Left renal cortex interstitium (tissue), 4 donors: ENCODE measurements at places on chromosomes 2 and 18. TPM values are rescaled to one million over a fixed set of nuclear protein-coding genes. Genes with fewer than 3 reads are reported as not detected.

The MAB21L4 gene
- polyA plus RNA-seq, result 1.8 TPM

The ABCG8 gene
- 1.1 TPM for polyA plus RNA-seq

The TXNL1 gene
- polyA plus RNA-seq, result 108 TPM

The ALK gene
- 0.24 TPM for polyA plus RNA-seq

The ROCK2 gene
- polyA plus RNA-seq, result 40.2 TPM

DNA sequence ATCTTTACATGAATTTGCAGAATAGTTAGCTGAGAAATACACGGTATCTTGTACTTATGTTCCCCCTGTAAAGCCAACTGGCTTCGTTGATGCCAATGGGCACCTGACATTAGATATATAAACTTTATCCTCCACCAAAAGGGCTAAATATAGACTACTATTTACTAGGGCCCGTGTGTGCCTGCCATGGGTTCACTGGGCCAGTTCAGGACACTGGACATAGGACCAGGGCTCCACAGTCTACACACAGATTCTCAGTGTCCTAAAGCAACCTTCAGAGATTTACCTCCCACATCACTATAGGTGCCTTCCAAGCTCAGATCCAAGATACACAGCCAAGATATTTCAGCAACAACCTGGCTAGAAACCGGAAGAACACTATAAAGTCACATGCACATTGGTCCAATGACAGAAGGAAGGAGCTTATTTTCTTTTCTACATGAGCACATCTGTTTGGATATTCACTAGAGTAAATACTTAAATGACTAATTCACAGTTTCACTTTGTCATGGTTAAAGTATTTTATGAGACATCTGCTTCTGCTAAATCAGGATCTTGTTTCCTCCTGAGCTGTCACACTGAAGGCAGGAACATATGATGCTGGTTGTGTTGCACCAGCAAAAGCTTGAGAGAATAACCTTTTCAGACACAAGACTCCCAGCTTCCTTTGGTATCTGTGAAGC, 95.1 kb downstream of the MYO5B start:
- DNase-seq, result no peak

- DNase-seq, result no peak
These were observed at the start of gene ARL4C for GRCh38 chr2:234496835-234497593. Gene ARL4C (minus strand): TSS chr2:234497081. CDS start chr2:234496586, 495 bp downstream.

GRCh38 chr18:10353791-10354190, 100.6 kb upstream of the APCDD1 start:
- no peak for DNase-seq

GRCh38 chr2:207477896-207478295, 51.9 kb upstream of the CREB1 start:
- no peak for DNase-seq

DNA sequence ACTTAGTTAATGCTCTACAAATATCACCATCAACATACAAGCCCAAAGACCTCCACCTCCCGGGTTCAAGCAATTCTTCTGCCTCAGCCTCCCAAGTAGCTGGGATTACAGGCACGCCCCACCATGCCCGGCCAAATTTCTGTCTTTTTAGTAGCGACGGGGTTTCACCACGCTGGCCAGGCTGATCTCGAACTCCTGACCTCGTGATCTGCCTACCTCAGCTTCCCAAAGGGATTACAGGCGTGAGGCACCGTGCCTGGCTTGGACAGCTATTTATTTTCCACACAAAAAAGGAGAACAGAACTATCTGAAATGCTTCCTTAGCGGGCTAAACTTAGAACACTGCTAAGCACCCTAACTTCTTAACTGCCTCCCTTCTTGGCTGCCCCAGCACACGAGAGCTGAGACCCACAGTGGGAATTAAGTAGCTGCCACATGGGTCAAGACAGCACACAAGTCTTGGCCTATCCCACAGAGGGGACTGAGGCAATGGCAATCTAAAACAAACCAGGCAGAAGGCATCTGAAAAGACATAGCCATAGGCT, 24.8 kb downstream of the CYTIP start:
- no peak for DNase-seq

DNA sequence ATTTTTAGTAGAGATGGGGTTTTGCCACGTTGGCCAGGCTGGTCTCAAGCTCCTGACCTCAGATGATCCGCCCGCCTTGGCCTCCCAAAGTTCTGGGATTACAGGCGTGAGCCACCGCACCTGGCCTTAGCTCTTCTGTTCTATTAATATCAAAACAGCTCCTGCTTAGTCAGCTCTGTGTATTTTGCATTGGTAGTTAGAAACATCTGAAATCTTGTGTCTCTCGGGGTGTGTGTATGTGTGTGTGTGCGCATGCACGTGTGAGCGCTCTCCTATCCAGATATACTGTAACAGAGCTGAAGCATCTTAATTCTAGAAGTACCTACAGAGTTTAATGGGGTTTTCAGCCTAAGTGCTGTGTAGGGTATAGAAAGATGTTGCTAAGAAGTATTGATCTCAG, 33.7 kb downstream of the SETBP1 start:
- no peak for DNase-seq

DNA sequence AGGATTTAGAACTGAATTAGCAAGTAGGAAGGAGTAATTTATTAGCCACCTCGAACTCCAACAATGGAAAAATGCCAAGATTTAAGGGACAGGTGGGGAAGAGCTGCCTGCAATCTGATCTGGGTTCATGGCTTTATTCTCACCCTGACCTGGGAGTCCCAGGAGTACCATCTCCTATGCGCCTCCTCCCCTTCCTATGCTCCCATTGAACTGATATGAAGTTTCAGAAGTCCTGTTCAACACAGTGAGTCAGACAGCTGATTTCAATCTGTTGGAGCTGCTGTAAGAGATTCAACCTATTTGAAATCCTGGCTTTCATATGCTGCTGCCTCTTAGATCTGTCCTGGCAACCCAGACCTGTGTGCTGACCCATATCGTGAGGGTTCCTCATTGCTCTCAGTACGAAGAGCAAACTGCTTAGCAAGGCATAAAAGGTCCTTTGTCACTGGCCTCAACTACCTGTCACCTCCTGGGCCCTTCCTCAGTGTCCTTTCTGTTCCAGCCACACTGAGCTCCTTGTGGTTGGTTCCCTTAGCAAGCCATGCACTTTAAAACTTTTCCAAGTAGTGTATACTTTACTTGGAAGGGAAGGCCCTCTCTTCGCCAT, 15.9 kb upstream of the CD28 start:
- no peak for DNase-seq

DNA sequence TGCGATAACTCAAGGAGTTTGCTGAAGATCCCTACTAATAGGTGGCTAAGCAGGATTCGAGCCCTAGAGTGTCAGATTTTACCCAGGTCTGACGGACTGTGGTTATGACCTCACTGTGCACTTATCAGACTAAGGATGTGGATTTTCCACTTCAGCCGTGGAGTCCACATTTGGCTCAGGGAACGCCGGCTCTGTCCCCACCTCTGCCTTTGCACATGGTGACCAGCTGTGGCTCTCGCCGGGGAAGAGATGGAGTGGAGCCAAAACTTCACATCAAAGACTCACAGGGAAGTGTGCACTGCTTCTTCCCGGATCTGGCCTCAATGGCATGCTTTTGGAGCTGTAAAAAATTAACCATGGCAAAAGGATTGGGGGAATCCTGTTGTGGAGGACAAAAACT, 249.3 kb upstream of the APCDD1 start:
- no peak for DNase-seq

DNA sequence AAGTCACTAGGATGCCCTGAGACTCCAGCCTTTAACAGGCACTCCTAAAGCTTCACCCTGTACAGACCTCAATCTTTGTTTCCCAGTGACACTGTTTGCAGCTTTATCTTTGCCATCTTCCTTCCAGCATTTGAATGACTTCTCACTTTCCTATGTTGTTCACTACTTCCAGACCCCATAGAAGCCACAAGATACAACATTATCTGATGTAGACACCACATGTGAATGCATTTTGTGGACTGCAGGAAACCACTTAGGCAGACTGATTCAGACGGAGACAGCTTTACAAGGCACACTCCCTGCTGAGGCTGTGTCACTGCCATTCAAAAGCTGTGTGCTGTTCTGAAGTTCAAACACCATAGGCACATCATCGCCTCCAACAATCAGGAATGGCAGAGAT, 67.3 kb upstream of the SPATS2L start:
- DNase-seq, result no peak

- no peak for DNase-seq
These were observed 106.8 kb upstream of the ZFP36L2 start for GRCh38 chr2:43333101-43333655.

DNA sequence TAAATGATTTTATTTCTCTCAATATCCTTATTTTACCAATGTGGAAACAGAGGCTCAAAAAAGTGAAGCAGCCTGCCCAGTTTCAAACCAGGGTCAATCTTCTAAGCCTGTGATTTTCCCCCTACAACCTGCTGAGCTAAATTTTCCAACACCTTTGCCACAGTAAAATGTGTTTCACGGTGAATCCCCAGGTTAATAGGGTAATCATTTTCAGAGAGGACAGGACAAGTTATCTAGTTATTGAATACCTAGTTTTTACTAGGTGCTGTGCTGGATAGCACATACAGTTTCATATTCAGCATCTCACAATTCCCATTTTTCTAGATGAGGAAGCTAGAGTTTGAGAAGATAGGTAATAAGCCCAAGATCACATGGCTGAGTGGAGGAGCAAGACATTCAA, 236.6 kb downstream of the PTH2R start:
- no peak for DNase-seq

GRCh38 chr2:54602736-54603322, 120.6 kb upstream of the EML6 start:
- no peak for DNase-seq

DNA sequence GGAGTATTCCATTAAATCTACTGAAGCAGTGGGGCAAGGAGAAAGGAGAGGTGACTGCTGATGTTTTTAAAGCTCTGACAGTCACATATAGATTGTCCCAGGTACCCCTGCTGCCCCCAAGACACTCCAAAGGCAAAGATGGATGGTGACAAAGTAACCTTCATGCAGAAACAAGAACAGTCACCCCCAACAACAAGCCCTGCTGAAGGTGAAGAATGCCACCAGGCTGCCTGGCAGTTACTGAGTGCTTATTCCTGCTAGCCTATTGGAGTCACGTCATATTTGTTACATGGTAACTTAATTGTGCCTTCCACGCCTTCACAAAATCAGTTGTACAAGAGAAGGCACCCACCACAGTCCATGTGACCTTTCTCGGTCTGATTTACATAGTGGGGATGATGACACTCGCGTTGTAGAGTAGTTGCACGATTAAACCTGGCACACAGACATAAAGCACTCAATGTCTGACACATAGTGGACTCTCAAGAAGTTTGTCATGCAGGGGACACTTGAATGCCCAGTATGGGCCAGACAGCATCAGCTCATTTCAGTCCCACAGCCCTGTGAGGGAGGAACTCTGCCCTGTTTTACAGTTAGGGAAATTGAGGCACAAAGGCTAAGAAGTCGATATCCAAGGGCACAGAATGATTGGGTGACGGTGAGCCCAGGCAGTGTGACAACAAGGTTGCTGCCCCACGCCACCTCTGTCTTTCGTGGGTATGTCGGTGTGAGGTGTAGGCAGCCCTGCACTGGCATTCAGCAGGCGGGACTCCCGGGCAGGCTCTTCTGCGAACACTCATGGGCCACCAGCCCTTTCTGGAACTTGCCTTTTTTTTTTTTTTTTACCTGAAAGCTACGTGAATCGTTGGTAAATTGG, 62.7 kb downstream of the ZCCHC2 start:
- DNase-seq, result no peak

GRCh38 chr2:19675856-19676460, 225.8 kb downstream of the TTC32 start:
- no peak for DNase-seq

DNA sequence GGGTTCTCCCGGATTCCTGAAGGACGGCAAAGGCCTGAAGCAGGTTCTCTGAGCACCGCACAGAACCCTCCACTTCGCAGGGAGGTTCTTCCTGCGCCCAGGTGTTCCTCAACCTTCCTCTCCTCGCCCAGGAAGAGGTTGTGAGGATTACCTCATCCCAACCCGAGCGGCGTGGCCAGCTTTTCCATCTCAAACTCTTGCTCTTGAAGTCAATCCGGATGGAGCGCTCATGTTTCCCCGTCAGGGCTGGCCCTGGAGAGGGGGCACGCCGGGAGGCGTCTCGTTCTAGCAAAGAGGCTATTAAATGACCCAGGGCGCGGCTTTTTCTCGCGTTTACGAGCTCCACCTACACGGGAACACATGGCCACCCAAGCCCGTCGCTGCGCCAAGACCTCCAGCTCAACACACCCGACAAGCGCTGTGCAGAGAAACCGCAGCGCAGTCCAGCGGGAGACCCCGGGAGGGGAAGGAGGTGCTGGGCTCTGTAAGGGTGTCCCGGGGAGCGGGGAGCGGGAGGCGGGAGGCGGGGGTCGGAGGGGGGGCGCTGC, 540 bp upstream of the RAB10 start:
- DNase-seq, result peak; percentile 83

GRCh38 chr2:82428251-82428650, 2030.8 kb downstream of the SUCLG1 start:
- DNase-seq, result no peak

DNA sequence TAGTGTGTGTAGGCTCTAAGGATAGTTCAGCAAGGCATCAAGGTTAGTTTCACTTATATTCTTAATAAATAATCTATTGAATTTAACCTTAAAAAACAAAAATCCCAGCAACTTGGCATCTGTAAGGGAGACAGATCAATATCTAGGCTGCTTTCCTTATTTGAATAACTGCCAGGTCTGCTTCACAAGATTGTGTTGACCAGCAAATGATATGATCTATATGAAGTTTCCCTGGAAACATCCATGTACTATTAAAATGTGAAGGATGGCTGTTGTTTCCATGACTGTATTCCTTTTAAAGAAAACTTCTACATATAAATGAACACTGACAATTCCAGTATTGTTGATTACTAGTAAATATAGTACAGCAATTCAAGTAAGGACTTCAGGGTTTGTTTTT, 109.4 kb downstream of the SPTBN1 start:
- DNase-seq, result no peak

DNA sequence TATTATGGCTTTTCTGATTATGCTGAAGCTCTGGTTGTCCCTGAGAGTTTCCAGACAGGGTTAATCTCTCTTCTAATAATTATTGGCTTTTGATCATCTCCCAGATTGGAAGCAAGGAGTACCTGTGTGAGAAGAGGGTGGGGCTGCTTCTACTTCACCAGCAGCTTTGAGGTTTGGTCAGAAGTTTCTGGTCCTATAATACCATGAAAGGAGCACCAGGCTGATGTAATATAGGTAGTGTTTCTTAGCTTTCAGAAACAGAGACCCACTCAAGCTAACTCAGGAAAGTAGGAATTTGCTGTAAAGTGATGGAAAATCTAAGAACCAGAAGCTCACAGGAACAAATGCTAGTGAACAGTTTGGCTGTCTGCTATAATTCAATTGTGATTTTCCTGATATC, 57.6 kb downstream of the SGPP2 start:
- no peak for DNase-seq
